ENCODE measurements at places on chromosomes 1 and 21.

DNA sequence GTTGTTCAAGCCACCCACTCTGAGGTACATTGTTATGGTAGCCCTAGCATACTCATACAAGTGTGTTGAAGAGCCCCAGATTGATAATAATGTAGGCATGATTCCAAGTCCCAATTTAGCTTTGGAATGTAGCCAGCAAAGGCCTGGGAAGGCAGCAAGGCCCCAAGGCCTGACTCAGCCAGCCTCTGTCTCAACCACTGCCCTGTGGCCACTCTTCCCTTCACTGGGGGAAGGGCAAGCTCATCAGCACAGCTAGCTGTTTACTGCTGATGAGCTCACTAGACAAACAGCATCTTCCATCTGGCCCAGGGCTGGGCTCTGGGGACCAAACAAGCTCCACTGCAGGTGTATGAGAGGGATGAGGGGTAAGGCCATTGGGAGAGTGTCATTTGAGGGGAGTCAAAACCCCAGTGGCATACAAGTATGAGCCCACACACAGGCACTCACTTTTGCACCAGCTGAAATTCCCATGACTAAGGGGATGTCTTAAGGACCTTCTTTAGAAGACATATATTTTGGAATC, 2.2 kb upstream of the IRF6 start:
- DNase-seq = peak; percentile 52

- DNase-seq = no peak
These were observed 96.2 kb downstream of the RNF220 start for GRCh38 chr1:44501047-44501890.

DNA sequence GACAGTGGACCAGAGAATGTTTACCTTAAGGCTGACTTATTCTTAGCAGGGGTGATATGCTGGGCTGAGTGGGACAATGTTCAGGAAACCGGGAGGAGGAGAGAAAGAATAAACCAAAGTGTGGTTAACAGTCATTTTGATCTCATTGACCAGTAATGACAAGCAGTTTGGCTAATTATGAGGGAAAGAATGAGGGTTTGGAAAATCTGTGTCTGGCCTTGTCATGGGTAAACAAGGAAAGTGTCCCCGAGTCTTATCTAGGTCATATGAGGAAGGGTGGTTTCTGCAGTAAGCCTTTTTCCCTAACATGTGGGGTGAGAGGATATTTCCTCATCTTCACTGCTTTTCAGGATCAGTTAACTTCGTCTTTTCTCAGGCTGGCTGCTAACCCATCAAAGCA, 155.0 kb downstream of the TPR start:
- DNase-seq = no peak

DNA sequence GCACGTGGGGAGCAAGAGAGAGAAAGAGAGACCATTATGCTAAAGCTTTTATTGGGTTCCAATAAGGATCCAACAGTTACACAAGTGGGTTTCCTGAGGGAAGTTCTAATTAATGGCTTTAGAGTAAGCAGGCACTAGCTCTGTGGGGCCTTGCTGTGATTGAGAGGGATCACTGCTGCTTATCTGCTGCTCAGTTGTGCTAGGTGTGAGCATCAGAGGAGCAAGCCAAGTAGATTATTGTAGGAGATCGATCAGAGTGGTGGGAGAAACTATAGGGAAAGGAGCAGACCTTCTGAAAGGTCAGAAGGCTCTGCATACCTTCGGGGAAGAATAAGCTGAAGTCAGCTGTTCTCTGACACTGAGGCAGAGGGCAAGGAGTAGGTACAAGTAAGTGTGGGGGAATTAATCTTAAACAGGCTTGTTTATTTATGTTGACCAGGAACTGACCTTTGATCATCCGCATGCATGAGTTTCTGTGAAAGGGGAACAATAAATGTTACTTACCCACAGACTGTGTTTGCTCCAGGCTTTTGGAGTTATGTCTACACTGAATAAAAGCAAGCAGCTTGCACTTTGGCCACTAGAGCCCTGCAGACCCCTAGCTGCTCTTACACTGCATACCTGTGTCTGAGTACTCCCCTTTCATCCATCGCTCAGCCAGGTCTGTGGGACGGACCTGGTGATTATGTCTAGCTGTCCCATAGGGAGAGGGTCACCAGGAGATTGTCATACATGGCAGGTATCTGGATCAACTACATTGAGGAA, 89.7 kb downstream of the TNNI3K start:
- DNase-seq = no peak

GRCh38 chr1:116983112-116983511, 18.4 kb upstream of the CD101 start:
- no peak for DNase-seq

- DNase-seq = no peak
These were observed 8.4 kb downstream of the UBE2Q1 start for GRCh38 chr1:154550070-154550469.

- DNase-seq = peak; percentile 28
These were observed 639 bp upstream of the SPATA1 start for GRCh38 chr1:84505493-84506001.

- DNase-seq = no peak
These were observed 3.6 kb downstream of the ATXN7L2 start for GRCh38 chr1:109487261-109487660.

- no peak for DNase-seq
These were observed 77.1 kb downstream of the IFI44 start for GRCh38 chr1:78726686-78727085.

- no peak for DNase-seq
These were observed 102.7 kb upstream of the GCLM start for GRCh38 chr1:94011709-94012595.

DNA sequence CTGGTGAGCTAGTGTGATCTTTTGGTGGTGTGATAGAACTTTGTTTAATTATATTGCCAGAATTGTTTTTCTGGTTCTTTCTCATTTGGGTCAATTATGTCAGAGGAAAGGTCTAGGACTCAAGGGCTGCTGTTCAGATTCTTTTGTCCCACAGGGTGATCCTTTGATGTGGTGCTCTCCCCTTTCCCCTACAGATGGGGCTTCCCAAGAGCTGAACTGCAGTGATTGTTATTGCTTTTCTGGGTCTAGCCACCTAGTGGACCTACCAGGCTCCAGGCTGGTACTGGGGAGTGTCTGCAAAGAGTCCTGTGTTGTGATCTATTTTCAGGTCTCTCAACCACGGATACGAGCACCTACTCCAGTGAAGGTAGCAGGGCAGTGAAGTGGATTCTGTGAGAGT, 25.9 kb upstream of the CD84 start:
- DNase-seq = no peak

- no peak for DNase-seq
These were observed 9.4 kb upstream of the MYOG start for GRCh38 chr1:203095061-203095690.

GRCh38 chr21:27806281-27806680, 839.4 kb upstream of the ADAMTS5 start:
- no peak for DNase-seq

DNA sequence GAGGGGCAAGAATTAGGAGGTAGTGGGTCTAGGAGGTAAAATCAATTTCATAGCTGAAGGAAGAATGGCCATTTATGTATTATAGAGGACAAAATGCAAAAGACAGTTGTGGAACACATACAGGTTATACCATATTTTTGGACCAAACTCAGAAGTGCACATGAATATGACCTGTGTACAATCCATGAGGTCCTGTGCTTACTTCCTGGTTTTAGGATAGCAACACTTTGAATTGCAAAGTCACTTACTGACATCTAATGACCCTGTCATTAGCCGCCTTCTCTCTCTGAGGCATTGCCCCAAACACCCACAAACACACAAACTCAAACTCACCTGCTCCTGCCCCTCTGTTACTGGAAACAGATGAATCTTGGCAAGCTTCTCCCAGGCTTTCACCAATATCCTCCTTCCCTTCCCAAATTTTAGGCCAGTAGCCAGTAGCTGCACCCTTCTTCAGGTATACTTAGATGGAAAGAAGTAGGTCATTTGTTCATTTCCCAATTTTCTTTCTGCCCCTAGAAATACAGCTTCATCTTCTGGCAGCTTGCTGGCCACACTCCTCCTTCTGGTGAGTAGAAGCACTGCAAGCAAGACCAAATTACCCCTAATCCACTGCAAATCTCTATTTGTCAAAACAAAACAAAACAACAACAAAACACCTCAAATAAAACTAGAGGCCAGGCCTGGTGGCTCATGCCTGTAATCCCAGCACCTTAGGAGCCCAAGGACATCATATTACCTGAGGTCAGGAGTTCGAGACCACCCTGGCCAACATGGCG, 13.7 kb upstream of the RPL5 start:
- DNase-seq = no peak

DNA sequence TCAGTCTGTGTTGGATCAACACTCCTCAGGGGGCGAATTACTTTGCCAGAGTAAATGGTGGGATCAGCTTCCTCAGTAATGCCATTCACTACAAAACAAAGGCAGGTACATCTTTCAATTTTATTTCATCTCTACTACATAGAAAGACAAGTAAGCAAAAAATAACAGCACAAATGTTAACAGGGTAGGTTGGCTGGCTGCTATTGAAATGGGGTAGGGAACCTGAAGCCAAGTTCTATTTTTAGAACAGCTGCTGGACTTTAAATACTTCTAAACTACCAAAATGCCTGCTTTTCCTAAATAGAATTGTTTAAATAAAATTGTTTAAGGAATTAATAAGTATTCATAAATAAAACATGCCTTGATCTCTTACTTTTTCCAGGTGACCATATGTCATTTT, 7.3 kb upstream of the NRAS start:
- no peak for DNase-seq

- DNase-seq = no peak
These were observed 14.4 kb downstream of the ARMH1 start for GRCh38 chr1:44688760-44689446.

DNA sequence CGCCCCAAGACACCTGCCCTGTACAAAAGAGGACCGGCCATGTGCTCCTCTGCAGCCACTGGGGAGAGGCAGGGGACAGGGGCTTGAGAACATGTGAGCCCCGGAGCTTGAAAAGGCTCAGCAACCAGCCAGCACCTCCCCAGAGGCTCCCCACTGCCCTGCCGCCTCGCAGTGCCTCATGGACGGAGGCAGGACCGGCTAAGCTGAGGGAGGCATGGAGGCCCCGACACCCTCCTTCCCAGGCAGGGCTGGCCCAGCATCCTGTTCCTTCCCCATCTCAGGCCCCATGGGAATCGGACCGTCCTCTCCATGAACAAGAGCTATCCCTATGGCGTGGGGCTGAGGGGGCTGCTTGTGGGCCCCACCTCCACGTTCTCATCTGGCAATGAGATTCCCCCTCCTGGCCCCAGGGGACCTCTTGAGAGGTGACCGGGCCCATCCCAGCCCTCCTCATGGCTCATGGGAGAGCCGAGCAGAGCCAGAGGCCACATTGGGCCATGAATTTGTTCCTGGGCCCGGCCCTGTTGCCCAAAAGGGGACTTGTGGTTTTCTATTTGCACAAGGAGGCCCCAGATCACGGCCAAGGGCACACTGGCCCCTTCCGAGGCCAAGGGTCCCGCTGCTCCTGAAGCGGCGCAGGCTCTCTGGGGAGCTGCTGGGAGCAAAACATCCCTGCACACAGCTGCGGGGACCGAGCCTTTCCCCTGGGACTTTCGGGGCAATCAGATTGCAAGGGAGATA, 65.2 kb upstream of the ARHGEF16 start:
- DNase-seq = no peak

DNA sequence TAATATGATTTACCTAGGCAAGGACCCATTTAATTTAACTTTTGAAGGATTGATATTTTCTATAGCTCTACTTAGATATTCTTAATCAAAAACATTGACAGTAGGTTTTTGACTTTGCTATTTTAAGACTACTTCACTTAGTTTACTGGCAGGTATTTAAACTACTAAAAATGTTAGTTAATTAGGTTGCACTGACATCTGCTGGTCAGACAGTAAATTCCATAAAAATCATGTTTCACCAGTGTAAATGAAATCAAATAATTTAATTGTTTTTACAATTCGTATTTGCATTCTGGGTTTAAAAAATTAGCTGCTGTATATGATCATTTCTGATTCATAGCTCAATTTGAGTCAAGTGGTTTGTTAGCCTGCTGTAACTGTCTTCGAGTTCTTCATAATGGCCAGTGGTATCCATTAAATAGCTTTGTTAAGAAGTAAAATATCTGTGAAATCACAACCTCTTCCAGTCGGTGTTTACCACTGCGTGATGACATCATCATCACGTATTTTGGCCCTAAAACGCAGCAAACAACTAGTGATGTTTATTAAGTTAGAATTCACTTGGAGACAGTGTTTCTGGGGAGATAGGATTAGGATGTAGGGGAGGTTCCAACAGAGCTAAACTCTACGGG, 26.2 kb downstream of the EXTL2 start:
- DNase-seq = peak; percentile 15

DNA sequence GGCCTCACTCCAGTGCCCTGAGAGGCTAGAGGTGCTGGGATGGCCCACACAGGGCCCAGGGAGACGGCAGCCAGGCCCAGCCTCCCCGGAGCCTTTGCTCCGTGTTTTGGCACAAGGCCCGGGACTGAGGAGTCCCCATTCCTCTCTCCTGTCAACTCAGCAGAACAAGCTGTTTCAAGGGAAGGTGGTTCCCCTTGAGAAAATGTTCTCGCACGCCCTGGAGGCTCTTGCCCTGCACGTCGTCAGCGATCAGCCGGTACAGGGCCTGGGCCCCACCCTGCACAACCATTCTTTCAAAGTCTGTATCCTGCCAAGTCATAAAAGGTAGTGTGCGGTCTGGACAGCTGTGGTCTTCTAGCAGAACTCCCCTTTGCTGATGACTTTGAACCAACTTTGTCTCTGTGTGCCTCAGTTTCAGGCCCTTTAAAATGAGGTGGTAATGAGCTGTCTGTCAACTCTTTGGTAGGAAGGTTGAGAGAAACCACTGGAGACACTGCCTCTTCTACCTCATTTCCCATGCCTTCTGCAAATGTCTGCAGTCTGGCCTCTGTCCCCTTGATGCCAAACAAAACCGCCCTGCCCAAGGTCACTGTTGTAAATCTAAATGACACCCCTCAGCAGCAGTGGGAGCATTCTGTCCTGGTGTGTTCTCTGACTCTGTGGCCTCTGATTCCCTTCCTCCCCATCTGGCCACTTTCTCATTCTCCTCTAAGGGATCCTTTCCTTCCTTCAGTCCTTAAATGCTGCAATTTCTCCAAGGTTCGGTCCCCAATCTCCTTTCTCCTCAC, 138.6 kb upstream of the JUN start:
- DNase-seq = no peak

- DNase-seq = no peak
These were observed 213.8 kb downstream of the PLA2G4A start for GRCh38 chr1:187042538-187042937.

GRCh38 chr1:13967707-13968106, 267.7 kb downstream of the PRDM2 start:
- no peak for DNase-seq

DNA sequence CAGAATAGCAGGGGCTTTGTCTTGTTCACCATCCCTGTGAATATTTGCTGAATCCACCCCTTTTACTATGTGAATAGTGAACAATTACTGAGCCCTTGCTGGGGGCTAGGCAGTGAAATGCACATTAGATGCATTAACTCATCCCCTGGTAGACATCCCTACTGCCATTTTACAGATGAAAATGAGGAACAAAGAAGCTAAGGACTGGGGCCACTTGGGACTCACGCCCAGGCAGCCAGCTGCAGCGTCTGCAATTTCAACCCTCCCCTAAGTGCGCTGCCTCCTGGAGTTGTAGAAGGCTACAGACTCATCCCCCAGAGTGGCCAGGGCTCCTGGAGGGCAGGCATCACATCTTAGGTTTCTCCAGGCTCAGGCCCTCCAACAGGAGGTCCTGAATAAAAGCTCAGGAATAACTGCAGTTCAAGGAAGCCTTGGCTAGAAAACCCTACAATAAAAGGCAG, 31.6 kb downstream of the CAPZB start:
- no peak for DNase-seq

GRCh38 chr1:219834314-219834917, 93.9 kb downstream of the SLC30A10 start:
- no peak for DNase-seq

- DNase-seq = no peak
These were observed 61.5 kb upstream of the JAK1 start for GRCh38 chr1:65027666-65028358.
